ENCODE measurements at places on chromosomes 2 and 18. TPM values are rescaled to one million over a fixed set of nuclear protein-coding genes. Genes with fewer than 3 reads are reported as not detected.

The SANBR gene
- 13.3 TPM for total RNA-seq

The RESP18 gene
- not detected for total RNA-seq

The TRIM43 gene
- total RNA-seq, result not detected

The CRYGC gene
- not detected for total RNA-seq

The RBM43 gene
- 3.7 TPM for total RNA-seq

The MATN3 gene
- not detected for total RNA-seq
